ENCODE measurements at places on chromosomes 6 and 20.

- DNase-seq, result peak; percentile 43
Measured at GRCh38 chr20:57647006-57647932, 27.0 kb upstream of the ZBP1 start.

DNA sequence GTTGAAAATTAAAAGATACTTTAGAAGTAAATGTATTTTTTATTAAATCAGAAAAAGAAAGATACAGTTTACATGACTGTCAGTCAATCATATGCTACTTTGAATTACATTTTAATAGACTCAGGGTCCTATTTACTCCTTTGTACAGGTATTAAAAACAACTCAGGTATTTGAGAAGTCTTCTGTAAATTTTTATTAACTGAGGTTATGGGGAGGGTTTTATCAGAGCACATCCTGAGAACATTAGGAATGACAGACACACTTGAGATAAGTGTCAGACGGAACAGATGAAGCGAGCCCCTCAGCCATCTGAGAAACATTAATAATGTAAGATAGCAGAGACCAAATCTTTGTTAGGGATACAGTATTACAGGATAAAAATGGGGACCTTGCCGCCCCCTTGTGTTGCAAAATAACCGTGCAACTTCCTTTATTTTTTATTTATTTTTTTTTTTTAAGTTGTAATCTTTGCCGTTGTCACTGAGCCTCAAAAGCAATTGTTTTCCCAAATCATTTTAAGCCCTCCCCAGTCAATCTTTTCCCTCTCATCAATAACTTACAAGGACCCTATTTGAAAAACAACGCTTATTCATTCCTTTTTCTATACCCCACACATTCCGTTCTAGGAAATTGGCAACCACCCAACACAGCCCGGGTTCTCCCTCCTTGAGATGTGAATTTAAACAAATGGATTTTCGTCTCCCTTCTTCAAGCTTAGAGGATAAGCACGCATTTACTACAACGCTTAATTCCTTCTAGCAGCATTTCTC, 126.7 kb downstream of the BCAS1 start:
- DNase-seq, result peak; percentile 67

- no peak for DNase-seq
Measured at GRCh38 chr6:6886886-6887285, 220.9 kb upstream of the RREB1 start.

DNA sequence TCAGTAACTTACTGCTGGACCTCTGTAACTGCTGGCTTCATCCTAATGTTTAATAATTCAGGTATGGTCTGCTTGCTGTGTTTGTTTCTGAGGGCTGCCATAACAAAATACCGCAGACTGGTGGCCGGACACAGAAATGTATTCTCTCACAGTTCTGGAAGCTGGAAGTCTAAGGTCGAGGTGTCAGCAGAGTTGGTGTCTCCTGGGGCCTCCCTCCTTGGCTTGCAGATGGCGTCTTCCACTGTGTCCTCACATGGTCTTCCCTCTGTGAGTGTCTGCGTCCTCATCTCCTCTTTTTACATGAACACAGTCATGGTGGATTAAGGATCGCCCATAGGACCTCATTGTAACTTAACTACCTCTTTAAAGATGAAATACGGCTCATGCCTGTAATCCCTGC, 389.7 kb upstream of the JARID2 start:
- no peak for DNase-seq

- DNase-seq, result no peak
Measured at GRCh38 chr6:16157492-16157891, 28.6 kb downstream of the MYLIP start.

DNA sequence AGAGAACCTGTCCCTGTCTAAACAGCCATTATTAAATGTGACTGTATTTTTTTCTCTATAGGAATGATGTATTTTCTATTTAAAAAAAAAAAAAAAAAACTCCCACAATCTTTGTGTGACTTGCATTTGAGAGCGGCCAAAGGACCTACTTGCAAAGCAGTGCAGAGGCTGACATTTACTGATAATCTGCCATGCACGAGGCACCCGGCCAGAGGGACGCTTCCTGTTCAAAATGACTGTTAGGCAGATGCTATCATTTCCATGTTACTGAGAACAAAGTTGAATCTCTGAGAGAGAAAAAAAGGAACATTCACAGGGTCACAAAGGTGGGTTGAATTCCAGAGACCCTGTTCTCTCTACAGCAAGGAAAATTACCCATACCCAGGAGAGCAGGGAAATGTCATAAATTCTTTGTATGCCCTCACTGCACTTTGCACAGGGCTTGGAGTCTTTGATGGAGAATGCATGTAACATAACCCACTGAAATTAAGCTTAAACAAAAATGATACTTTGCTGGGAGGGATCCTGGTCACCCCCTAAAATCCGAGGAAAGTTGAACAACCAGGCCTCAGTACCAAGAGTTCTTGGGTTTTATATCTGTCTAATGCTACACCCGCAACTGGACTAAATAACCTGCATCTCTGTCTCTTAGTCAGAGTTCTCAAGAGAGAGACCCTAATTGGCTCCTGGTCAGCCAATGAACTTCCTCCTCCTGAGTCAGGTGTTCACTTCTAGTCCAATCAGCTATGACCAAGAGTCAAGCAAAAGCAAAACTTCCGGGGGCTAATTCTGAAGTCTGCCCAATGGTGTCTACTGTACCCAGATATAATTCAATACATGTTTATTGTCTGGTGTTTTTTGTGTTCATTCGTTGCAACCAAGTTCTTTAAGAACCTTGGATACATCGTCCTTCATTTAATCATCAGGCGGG, 61.2 kb downstream of the GCLC start:
- no peak for DNase-seq

DNA sequence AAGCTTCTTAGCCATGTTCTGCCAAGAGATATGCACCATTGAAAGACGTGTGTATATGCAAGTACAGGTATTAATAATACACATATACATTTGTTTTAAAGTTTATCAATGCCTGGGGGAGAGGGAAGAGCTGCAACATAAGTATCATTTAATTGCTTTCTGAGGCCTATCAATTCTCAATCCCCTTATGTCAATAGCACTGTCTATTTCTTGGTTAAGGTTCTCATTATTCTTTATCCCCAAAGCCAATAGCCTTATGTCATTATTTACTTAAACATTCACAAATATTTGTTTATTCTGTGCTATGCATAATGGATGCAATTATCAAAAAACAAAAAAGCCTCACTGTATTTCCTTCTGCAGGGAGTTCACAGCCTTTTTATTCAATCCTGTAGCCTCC, 350.3 kb upstream of the KCNQ5 start:
- no peak for DNase-seq

DNA sequence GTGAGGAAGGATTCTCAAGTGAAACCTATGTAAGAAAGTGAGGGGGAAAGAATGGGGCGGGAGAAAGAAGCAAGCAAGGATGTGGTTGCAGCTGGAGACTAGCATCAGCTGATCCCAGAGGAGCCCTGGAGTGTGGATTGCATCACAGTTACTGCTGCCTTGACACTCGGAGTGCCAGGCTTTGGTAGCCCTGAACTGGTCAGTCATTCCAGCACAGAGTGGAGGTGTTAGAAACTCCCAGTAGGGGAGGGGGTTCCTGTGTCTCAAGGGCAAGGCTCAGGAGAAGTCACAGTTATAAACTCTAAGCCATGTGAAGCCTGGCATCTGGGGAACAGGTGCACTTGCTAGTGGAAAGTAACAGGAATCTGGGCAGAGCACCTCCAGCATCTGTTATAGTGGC, 23.5 kb downstream of the SNAP25 start:
- DNase-seq, result no peak

DNA sequence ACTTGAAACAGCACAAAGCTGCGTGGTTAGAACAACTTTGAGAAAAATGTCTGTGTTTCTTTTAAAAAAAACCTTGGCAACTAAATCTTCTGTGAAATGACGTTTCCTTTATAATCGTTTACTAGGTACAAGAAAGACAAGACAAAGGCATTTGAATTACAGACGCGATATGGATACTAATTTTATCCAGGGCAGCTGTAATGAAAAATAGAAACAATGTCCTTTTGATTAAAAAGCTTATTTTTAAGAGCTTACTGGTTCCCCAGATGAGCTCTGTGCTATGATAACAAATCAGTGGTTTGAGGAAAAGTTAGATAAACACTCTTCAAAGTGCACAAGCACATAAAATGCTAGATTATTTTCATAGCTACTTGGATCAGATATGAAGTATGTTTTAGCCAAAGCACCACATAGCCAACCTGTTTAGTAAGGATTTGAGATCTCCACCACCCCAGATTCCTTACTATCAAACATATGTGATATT, 1.6 kb upstream of the SYNCRIP start:
- DNase-seq, result no peak
